ENCODE measurements at places on chromosomes 16 and 17. TPM values are rescaled to one million over a fixed set of nuclear protein-coding genes. Genes with fewer than 3 reads are reported as not detected.

DNA sequence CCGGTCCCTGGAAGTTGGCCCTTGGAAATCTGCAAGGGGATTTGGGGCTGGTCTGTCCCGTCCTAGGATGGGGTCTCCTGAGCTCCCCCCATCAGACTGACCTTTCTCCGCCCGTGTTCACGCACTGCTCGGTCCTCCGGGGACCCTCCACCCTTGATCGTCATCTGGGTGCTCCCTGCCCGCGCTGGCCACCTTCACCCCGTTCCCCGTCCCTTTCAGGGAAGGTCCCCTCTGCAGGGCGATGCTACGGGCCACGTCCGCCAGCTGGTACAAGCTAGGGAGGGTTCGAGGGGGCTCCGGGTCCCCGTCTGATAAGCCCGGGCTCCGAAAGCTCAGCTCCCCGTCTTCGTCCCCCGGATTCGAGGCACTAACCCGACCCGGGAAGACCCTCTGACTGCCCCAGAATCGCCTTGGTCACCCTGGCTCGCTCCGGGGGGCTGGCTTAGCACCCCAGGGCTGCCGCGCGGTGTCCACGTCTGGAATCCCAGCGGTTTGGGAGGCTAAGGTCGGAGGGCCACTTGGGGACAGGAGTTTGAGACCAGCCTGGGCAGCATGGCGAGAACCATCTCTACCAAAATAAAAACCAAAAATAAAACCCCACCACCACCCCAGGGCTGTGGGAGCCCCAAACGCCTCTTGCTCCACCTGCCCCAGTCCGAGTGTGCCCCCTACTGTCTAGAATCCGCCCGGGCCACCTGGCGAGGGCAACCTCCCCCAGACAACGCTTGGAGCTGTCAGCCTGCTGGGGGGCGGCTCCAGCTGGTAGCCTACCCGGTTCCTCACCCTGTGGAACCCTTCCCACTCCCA lies 1.1 kb upstream of the SLC43A2 start:
- peak; percentile 46 for DNase-seq

GRCh38 chr16:48003206-48003907 lies 152.4 kb downstream of the ABCC12 start:
- DNase-seq: no peak

DNA sequence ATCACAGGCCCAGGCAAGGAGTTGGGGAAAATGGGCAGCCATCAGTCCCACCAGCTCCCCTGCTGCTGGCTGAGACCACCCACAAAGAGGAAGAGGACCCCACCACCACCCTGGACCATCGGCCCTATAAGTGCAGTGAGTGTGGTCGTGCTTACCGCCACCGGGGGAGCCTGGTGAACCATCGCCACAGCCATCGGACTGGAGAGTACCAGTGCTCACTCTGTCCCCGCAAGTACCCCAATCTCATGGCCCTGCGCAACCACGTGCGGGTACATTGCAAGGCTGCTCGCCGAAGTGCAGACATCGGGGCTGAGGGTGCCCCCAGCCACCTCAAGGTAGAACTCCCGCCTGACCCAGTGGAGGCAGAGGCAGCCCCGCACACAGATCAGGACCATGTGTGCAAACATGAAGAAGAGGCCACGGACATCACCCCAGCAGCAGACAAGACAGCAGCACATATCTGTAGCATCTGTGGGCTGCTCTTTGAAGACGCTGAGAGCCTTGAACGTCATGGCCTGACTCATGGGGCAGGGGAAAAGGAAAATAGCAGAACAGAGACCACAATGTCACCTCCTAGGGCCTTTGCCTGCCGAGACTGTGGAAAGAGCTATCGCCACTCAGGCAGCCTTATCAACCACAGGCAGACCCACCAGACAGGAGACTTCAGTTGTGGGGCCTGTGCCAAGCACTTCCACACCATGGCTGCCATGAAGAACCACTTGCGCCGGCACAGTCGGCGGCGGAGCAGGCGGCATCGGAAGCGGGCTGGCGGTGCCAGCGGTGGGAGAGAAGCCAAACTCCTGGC lies 3.6 kb downstream of the ZNF646 start:
- DNase-seq: no peak

Gene SOX9
- 2.3 TPM for polyA plus RNA-seq
